ENCODE measurements at places on chromosomes 12 and 14. TPM values are rescaled to one million over a fixed set of nuclear protein-coding genes. Genes with fewer than 3 reads are reported as not detected.

GRCh38 chr12:16094437-16094836 is 183.0 kb downstream of the SLC15A5 start:
- no peak for DNase-seq
- H3K4me3 ChIP-seq, result no peak overlapping the region
- no peaks in the 10 kb centered on the region for H3K27me3 ChIP-seq
- no peak overlapping the region for H3K27ac ChIP-seq

GRCh38 chr14:23644195-23644918 is 8.2 kb downstream of the DHRS2 start:
- no peaks in the 10 kb centered on the region for H3K4me1 ChIP-seq
- H3K27ac ChIP-seq, result no peak overlapping the region
- no peaks in the 10 kb centered on the region for H3K27me3 ChIP-seq
- no peaks in the 10 kb centered on the region for H3K36me3 ChIP-seq
- H3K4me3 ChIP-seq, result no peak overlapping the region
- DNase-seq, result no peak

- H3K4me1 ChIP-seq, result no peaks in the 10 kb centered on the region
- no peak overlapping the region for H3K27ac ChIP-seq
- H3K36me3 ChIP-seq, result no peaks in the 10 kb centered on the region
- no peak overlapping the region for H3K4me3 ChIP-seq
Observed at GRCh38 chr12:129549656-129550055, 354.2 kb downstream of the TMEM132D start.

- no peaks in the 10 kb centered on the region for H3K27me3 ChIP-seq
- H3K36me3 ChIP-seq, result no peaks in the 10 kb centered on the region
- H3K27ac ChIP-seq, result no peak overlapping the region
- no peaks in the 10 kb centered on the region for H3K4me1 ChIP-seq
Observed at GRCh38 chr12:80766897-80767296, 50.2 kb downstream of the MYF5 start.

The KSR2 gene
- total RNA-seq, result 0.09 TPM

DNA sequence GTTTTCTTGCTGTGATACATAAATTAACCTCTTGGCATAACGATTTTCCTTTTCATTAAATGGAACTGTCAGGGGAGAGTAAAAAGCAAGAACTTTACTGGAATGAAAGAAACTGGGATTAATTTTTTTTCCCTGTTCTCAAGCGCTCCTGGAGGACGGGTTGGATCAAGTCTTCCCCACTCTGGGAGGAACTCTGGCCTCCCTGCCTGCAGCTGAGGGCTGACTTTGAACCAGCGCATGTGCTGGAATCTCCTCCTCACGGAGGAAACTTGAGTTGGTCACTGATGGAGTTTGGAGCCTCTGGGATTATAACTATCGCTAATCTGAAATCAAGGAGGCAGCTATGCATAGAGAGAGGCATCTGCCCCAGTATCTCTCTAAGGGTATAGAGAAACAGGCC is 406.4 kb upstream of the TMEM132C start:
- H3K4me3 ChIP-seq, result no peak overlapping the region
- H3K27me3 ChIP-seq, result no peaks in the 10 kb centered on the region
- H3K4me1 ChIP-seq, result no peaks in the 10 kb centered on the region
- DNase-seq, result no peak
- H3K36me3 ChIP-seq, result no peaks in the 10 kb centered on the region

The CLEC12A gene
- total RNA-seq, result 2.9 TPM

DNA sequence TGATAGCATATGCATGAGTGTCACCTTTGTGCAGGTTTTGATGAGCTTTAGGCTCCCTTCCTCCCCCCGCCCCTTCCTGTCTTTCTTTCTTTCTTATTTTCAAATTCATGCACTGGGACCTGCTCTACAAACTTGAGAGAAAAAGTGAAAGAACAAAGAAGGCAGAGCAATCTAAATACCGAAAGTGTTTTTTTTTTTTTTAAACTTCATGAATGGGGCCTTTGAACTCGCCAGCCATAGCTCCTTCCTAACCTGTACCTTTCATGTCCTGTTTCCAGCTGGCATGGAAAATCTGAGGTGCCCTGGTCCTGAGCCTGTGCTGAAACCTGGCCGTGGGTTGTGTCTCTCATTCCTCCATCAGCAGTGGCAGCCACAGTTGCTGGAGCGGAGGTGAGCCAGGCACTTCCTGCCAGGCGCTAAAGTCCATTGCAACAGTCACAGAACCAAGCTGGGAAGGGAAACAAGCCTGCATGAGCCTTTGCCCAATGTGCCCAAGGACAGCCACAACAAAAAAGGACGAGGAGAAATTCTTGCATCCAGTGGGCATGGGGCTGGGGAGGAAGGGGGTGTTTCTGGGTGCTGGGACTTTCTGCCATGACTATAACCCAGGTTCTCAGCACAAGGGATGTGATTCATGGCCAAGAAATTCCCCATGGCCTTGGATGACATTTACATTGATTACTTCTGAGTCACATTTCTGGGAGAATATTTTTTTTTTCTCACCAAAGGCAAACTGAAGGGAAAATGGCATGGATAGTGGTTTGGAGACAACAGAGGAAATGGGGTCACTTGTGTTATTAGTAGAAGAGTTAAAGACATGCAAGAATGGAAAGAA is 102.7 kb downstream of the TMEM30B start:
- no peak for DNase-seq
- H3K4me3 ChIP-seq, result no peak overlapping the region
- no peaks in the 10 kb centered on the region for H3K27me3 ChIP-seq
- no peaks in the 10 kb centered on the region for H3K36me3 ChIP-seq
- H3K4me1 ChIP-seq, result no peaks in the 10 kb centered on the region
- H3K27ac ChIP-seq, result no peak overlapping the region

GRCh38 chr12:81077329-81077685 is 572 bp upstream of the ACSS3 start:
- no peaks in the 10 kb centered on the region for H3K4me1 ChIP-seq
- H3K4me3 ChIP-seq, result no peak overlapping the region
- H3K36me3 ChIP-seq, result no peaks in the 10 kb centered on the region
- H3K27ac ChIP-seq, result no peak overlapping the region
- DNase-seq, result no peak
- H3K27me3 ChIP-seq, result peaks cover 6% of the 10 kb centered on the region
